ENCODE measurements at places on chromosomes 5 and 9. TPM values are rescaled to one million over a fixed set of nuclear protein-coding genes. Genes with fewer than 3 reads are reported as not detected.

Gene CTNND2
- not detected for total RNA-seq

Gene SGTB
- 22.4 TPM for total RNA-seq

Gene PCDHGB2
- 2.5 TPM for total RNA-seq

Gene TMOD1
- 3.1 TPM for total RNA-seq

Gene NKD2
- not detected for total RNA-seq

Gene AMBP
- total RNA-seq, result not detected

Gene EDIL3
- total RNA-seq, result 2.5 TPM

Gene BHMT2
- 0.69 TPM for total RNA-seq

Gene SPINK7
- total RNA-seq, result not detected

Gene FAM221B
- total RNA-seq, result not detected

Gene ZNF454
- 1.1 TPM for total RNA-seq

Gene TTC39B
- total RNA-seq, result 2.8 TPM

Gene PCDHGB5
- total RNA-seq, result 12.5 TPM

Gene WDR70
- total RNA-seq, result 18.3 TPM

Gene AQP3
- not detected for total RNA-seq

Gene SPATA31A3
- total RNA-seq, result not detected

Gene PCDHA5
- under 0.01 TPM for total RNA-seq

Gene CCNJL
- 8.7 TPM for total RNA-seq

Gene CMYA5
- 2.2 TPM for total RNA-seq

Gene GLIPR2
- total RNA-seq, result 2.0 TPM

Gene DNAH5
- total RNA-seq, result under 0.01 TPM

Gene C5orf34
- total RNA-seq, result 11.6 TPM

Gene TMEM232
- 3.3 TPM for total RNA-seq

Gene TAS2R1
- total RNA-seq, result not detected

Gene KCTD16
- total RNA-seq, result not detected

Gene CD72
- total RNA-seq, result 0.62 TPM

Gene ANKRD34B
- not detected for total RNA-seq

Gene FCN2
- total RNA-seq, result not detected

Gene ORM2
- not detected for total RNA-seq

Gene MARVELD2
- total RNA-seq, result 1.7 TPM

Gene NOL6
- total RNA-seq, result 56.9 TPM

Gene TLX3
- total RNA-seq, result not detected

Gene EIF4EBP3
- total RNA-seq, result 3.2 TPM

Gene POU4F3
- total RNA-seq, result 0.34 TPM

Gene DNLZ
- 5.3 TPM for total RNA-seq

Gene LHX3
- total RNA-seq, result not detected

Gene SSBP2
- 9.8 TPM for total RNA-seq

Gene BTF3
- 301 TPM for total RNA-seq

Gene PCDHGA7
- total RNA-seq, result 0.93 TPM

All from melanocyte of skin (primary cell).